Kidney epithelial cell (primary cell): ENCODE measurements at places on chromosomes 13 and 19.

DNA sequence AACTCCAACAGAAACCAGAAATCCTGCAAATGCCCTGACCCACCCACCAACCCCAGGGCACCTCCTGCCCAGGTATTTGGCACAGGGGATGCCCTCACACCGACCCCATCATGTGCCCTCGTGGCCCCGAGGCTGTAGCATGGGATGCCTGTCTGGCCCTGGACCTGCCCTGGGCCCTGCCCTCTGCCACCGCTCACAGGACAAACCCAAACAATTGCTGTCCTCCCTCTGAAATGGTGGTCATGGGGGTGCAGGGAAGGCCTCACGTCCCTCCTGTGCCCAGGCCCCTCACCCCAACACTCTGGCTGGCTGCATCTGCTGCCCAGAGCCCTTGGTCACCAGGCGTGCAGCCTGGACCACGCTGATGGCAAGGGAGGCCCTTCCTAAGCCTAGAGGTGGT, 2.1 kb upstream of the ZNF181 start:
- no peak for DNase-seq

- DNase-seq: no peak
These were observed 74.0 kb downstream of the ZNF100 start for GRCh38 chr19:21693399-21693798.

DNA sequence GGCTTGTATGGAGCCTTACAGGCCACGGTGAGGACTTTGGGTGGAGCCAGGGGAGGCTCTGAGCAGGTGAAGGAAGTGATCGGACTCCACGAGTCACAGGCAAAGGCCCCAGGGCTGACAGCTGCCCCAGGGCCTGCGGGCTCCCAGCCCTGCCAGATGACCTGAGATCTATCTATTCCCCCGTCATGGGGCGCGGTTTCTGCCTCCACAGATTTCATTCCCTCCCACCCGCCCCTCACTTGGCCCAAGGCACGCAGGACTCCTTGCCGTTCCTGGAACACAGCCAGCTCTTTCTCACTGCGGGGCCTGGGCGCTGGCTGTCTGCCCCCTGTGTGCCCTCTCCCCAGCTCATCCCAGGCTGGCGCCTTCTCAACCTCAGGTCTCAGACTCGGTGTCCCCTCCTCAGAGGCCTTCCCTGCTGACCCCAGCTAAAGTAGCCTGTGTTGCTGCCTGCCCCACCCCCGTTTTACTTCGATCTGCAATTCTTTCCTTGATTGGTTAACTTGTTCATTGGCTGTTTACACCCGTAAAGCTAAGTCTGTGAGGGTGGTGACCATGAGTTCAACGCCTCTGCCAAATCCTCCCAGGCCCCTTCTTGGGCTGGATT, 13.9 kb upstream of the PAK4 start:
- DNase-seq: no peak

DNA sequence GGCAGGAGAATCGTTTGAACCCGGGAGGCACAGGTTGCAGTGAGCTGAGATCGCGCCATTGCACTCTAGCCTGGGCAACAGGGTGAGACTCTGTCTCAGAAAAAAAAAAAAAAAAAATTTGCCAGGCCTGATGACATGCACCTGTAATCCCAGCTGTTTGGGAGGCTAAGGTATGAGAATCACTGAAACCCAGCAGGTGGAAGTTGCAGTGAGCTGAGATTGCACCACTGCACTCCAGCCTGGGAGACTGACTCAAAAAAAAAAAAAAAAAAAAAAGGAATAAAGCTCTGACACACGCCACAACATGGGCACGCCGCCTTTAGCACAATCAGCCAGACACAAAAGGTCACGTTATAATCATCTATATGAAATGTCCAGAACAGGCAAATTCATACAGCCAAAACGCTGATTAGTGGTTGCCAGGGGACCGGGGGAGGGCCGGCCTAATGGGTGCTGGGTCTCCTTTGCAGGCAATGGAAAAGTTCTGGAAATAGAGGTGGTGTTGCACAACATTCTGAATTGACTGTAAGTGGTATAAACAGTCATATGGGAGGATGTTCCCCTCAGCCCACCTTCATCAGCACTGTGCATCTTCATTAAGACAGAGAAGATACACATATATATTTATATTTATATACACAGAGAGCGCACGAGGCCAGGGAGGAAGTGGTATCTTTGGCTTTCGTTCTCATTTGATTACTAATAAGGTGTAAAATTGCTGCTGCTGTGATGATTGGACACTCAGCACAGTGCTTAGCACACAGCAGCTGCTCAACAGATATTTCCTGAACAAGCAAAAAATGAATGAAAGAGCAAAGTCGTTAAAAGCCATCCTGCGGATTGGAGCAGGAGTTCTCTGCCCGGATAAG, 3.8 kb downstream of the HSPBP1 start:
- DNase-seq: no peak
